Fibroblast of mammary gland (primary cell): ENCODE measurements at places on chromosomes 12 and 14.

GRCh38 chr12:94149119-94149780 is 873 bp downstream of the PLXNC1 start:
- DNase-seq: peak; percentile 31

GRCh38 chr12:132453361-132454192 is 36.4 kb upstream of the FBRSL1 start:
- no peak for DNase-seq

DNA sequence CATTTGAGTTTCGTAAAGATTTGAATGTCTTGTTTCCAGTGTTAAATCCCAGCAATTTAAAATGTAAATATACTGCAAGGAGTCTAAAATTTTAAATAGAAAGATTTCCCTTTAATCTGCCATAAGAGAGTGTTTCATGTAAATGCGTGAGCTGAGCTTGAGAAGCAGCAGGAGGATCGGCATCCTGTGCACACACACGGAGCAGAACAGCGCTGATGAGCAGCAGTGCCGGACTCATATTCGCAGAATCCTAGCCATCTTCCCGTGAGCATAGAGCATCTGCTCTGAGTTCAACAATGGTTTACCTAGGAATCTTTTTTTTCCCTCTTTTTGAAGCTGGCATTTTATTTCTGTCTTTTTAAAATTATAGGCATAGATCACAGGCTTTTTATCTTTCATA is 29.8 kb upstream of the AMN start:
- DNase-seq: no peak

GRCh38 chr12:57859121-57859520 is 12.6 kb upstream of the CTDSP2 start:
- no peak for DNase-seq

GRCh38 chr14:89509891-89510290 is 92.9 kb upstream of the FOXN3 start:
- peak; percentile 63 for DNase-seq

GRCh38 chr12:52005903-52006703 is 643 bp upstream of the TAMALIN start:
- DNase-seq: no peak

- DNase-seq: no peak
These were observed 6.5 kb downstream of the SLC22A17 start for GRCh38 chr14:23345987-23346692.

GRCh38 chr14:68513838-68514607 is 278.8 kb downstream of the ZFP36L1 start:
- no peak for DNase-seq

- no peak for DNase-seq
These were observed 22.3 kb downstream of the ZFC3H1 start for GRCh38 chr12:71641390-71641789.

DNA sequence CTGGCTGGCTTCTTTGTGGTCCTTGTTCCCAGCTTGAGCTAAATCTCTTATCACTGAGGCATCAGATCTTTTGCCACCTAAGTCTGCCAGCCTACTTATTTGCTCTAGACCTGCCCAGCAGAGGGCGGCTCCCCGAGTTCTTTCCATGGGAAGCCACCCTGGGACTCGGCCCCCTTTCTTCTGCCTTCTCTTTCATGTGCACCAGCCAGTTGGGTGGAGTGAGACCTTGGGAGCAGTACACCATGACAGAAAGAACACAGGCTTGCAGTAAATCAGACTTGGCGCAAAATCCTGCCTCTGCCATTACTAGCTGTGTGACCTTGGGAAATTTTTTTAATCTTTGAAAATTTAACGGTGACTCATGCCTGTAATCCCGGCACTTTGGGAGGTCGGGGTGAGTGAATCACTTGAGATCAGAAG is 7.4 kb downstream of the SMAGP start:
- DNase-seq: peak; percentile 66

- no peak for DNase-seq
These were observed 148.5 kb downstream of the FOXN3 start for GRCh38 chr14:89268514-89268913.

- no peak for DNase-seq
These were observed 285.0 kb upstream of the GRIP1 start for GRCh38 chr12:66963901-66964300.

DNA sequence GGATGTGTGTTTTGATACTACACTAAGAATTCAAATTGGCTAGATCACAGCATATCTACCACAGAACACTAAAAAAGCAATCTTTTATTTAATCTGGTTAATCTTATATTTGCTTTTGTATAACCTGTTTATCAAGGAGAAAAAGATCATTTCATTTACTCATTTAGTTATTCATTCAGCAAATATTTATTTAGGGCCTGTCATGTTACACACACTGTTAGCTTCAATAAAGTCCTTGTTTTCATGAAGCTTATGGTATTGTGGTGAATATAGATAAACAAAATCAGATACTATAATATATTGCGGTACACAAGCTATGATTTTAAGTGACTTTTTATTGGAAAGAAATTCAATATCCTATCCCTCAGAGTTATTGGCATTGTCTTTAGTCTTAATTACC is 350.8 kb downstream of the LRFN5 start:
- no peak for DNase-seq

DNA sequence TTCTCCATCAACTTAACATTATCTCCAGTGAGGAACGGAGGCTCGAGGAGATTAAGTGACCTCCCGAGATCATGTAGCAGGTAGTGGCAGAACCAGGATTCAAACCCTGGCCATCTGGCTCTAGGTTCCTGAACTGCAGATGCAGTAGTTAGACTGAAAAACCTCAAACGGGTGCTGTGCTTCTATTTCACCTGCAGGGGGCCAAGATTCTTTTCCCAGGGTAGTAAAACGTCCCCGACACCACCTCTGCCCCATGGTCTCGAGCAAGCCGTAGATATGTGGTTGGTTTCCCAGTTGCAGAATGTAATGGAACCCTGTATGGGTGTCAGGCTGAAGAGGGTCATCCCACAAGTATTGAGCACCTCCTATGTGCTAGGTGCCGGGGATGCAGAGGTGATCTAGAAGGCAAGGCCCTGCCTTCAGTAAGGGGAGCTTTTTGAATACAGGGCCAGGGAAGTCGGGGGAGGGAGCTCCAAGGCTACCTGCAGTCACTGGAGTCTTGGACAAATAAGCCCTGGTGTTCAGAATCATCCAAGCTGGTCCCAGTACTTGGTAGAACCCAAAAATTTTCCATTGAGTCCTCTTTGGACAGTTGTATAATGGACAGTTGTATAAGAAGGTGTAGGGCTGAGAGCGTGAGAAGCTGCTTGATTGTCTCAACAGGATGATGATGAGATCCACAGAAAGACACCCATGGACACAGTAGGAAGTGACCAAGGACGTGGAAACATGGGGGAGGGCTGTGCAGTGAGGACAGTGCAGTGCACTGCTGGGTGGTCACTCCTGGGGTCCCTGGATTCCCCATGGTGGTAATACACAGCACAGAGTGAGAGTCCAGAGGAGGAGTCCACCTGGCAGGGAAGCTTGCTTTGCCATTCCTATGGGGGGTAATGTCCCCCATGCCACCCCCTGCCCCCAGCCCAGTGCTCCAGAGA is 197.2 kb downstream of the CHST11 start:
- no peak for DNase-seq

DNA sequence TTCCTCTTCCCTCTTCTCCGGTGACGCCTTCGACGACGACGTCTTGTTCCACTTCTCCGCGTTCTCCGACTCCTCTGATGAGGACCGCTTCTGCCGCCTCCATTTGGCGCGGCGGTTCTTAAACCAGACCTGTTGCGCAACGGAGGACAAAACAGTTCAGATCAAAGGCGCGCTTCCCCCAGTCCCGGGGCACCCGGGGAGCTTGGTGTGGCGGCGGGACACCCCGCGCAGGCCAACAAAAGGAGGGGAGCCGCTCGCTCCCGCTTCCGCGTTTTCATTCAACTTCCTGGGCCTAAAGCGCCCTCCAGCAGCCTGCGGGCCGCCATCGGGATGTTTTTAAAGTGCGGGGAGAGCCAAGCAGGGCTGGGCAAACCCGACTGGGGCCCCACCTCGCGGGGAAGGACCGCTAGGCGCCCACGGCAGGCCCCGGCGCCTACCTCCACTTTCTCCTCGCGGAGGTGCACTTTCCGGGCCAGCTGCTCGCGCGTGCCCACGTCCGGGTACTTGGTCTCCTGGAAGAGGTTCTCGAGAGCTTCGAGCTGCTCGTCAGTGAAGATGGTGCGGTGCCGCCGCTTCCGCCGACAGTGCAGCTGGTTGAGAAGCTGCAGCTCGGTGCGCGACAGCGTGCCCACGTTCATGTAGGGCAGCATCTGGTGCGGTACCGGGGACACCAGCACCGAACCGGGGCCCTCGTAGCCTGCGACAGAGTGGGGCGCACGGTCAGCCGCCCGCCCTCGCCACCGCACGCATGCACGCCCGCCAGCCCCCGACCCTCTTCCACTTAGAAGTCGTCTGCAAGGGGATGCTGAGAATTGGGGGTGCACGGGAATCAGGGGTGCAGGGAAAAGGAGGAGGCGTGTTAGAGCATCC is 1.2 kb downstream of the GSC start:
- peak; percentile 25 for DNase-seq
